ENCODE measurements at places on chromosomes 11 and 22. TPM values are rescaled to one million over a fixed set of nuclear protein-coding genes. Genes with fewer than 3 reads are reported as not detected.
A peak's percentile ranks its signal among the peaks of the same experiment; 100 is the strongest.

DNA sequence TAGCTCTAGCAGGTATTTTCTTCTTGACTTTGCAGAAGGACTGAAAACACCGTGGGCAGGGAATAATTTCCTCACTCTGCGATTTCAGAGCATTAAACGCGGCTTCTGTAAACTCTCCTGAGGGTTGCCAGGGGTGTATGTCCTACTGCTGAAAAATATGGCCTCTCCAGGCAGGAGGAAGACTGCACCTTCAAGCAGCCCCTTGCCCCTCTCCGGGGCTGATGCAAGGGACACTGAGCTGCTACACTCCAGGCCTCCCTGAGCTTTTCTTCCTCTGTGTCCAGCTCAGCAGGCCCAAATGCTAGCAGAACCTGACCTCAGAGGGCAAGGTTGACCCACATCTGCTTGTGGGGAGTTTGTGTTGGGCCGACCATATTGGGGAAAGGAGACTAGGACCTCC lies 2.2 kb downstream of the CD6 start:
- DNase-seq = no peak

DNA sequence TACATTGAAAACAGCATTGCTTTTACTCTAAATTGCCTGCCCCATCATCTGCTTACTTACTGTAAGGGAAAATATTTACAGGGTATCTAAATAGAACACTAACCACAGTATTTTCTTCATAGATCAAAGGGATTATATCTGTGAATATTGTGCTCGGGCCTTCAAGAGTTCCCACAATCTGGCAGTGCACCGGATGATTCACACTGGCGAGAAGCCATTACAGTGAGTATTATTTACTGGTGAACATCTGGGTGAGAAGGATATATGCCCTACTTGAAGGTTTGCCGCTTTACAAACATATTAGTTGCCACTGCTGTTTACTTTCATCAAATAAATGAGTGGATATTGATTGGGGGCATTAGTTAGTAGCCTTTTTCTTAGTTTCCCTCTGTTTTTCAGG lies 5.9 kb upstream of the CNTF start:
- peak; percentile 41 for DNase-seq

DNA sequence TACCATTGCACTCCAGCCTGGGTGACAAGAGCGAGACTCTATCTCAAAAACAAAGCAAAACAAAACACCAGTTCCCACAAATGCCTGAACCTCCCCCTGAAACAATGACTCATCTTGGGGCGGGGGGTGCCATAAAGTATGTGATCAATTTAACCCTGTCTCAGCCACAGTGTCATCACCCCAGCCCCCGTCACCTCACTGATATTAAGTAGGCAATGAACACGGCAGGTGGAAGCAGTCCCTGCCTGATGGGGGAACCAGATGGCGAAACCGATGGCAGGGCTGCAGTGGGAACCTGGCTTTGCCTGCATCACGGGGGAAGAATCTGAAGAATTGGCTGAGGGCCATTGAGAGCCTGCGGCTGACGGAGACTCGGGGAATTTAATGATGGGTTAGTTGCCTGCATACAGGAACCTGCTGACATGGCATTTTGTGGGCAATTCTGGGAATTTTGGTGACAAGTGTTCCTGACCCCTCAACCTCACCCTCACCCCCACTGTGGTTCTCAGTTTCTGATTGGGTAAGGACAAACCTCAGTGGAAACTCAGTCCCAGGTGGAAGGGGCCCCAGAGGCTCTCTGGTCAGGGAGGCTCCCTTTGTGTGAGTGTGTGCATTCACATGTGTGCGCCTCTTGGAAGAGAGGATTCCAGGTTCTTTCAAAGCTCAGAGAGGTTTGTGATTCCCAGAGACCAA lies 39.1 kb upstream of the SHISAL1 start:
- DNase-seq = peak; percentile 29

DNA sequence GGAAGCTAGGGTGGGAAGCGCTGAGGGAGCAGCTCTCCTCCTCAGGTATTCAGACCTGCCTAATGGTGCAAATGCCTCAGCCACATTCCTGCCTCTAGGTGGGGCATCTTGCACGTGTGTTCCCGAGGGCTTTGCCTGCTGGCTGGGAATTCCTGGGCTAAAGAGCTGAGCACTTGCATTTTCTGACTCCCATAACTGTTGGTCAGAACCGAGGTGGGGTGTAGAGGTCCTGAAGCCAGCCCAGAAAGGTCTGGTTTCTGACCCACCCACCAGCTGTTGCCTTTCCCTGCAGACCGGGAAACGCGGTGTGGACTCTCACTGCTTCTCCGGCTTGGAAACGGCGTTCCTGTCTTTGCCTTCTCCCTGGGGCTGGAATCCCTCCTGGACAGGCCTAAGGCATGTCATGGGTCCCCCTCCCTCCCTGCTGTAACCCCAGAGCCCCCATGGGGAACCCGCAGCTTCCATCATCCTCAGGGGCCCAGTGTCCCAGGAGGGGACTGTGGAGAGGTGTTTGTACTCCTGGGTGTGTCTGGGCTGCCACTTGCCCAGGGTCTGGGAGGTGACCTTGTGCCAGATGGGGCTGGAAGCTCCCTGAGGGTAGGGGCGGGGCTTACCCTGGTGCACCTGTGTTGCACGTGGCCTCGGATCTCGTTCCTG lies 24.0 kb upstream of the SMIM38 start:
- peak; percentile 86 for DNase-seq

Gene SCGB1A1
- total RNA-seq = 2.7 TPM

Gene TMEM123
- total RNA-seq = 135 TPM
